HTR-8/SVneo (cell line): ENCODE measurements at places on chromosomes 16 and 17.

- DNase-seq = no peak
Measured at GRCh38 chr16:51621610-51622009, 470.5 kb upstream of the SALL1 start.

DNA sequence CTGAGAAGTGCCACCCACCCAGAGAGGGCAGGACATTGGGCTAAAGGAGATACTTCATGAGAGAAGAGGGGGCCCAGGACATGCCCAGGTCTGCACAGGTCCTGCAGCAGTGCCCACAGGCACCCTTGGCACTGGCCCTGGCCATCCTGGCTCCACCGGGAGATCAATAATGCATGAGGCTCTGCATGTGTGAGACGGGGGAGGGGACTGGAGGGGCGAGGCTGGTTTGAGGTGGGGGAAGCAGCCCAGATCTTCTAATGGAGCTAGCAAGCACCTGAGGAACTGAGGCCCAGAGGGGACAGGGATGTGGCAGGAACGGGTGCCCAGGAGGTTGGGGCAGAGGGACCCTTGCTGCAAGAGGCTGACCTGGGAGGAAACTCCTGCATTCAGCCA lies 567 bp downstream of the OSBPL7 start:
- DNase-seq = no peak

- no peak for DNase-seq
Measured at GRCh38 chr16:78705694-78706093, 606.2 kb downstream of the WWOX start.

- DNase-seq = no peak
Measured at GRCh38 chr16:55082591-55082976, 151.9 kb downstream of the IRX5 start.

DNA sequence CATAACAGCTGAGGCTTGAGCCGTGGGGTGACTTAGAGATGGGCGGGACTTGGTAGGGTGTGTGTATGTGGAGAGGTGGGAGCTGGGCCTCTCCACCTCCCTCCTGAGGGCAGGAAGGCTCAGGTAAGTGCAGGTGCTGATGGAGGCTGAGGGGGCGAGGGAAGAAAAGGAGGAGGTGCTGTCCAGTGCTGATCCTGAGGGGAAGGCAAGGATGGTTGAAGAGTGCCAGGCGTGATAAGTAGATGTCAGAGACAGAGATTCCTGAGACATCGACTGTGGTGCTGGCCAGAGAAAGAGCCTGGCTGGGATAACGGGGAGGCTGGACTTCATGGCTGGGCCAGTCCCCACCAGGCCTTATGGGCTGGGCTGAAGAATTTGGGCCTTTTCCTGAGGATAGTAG lies 159.1 kb downstream of the SDK2 start:
- DNase-seq = no peak

DNA sequence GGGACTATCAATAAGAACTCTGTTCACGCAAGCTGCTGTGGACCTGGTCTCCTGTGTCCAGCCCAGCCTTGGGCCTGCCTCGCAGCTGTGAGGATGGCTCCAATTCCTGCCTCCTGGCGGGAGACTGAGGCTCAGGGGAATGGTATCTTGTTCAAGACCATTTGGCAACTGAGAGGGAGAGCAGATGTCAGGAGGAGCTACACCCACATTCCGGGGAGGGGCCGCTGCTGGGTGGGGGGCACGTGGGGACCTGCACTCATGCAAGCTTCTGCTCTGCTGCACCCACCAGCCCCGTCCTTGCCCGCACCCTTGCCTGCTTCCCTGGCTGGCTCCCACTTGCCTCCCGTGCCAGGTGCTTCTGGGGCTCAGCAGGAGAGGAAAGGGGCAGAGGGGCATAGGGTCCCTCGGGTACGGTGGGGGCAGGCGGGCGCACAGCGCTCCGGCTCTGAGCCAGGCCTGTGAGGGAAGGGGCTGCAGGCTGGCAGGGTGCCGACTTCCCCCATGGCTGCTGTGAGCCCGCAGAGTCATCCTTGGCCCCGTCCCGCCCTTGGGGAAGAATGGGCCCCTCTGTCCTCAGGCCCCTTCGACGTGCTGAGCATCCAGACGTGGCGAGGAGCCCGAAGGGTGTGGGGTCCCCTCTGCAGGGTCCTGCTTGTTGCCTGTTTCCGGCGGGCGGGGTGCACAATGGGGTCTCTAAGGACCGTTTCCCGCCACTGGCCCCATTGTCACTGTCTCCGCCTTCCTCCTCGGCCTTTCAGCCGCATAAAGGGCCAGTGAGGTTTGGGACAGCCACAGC lies 2.7 kb downstream of the METRN start:
- DNase-seq = no peak

DNA sequence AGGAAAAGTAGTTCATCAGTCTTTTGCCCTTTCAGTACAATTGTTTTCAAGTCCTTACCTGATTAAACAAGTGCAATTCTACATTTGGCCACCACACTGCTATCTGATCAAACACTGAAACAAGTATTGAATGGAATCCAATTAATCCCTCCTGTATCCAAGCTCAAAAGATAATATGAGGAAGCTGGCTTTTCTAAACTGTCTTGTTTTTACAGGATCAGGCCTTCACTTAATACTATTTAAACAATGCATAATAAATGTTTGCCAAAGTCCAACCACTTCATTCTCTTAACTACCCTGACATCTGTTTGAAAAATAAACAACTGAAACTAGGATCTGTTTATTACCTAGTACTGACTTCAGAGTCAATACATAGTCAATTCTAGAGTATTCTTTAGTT lies 131.6 kb downstream of the MRTFB start:
- DNase-seq = no peak

DNA sequence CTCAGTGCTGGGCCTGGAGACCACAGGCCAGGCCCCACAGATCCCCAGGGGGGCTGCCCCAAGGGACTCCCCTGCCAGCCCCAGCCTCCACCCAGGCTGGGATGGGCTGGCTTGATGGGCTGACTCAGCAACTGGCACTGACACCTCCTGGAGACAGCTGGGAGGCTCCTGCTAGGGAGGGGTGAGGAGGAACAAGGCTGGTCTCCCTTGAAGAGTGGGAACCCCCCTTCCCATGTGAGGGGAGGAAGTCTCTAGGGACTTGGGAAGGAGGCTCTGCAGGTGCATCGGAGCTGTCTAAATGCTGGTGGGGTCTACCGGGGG lies 10.4 kb downstream of the NHERF1 start:
- DNase-seq = no peak

GRCh38 chr17:17028059-17028877 lies 14.0 kb upstream of the MPRIP start:
- DNase-seq = peak; percentile 99

DNA sequence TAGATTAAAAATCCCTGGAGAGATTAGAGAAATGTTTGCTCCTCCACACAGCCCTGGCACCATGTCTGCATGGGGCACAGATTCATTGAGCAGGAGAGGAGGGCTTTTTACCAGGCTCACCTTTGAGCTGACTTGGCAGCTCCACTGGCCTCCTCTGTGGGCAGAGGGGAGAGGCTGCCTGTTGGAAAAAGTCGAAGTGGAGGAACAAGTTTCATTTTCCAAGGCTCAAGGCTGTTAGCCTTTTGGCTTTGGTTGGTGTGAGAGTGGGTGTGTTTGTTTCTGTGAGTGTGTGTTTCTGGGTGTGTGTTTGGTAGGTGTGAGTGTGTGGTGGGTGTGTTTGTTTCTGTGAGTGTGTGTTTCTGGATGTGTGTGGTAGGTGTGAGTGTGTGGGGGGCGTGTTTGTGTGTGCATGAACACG lies 5.6 kb downstream of the TMEM238L start:
- no peak for DNase-seq

- no peak for DNase-seq
Measured at GRCh38 chr17:72938482-72938881, 154.0 kb downstream of the SLC39A11 start.

DNA sequence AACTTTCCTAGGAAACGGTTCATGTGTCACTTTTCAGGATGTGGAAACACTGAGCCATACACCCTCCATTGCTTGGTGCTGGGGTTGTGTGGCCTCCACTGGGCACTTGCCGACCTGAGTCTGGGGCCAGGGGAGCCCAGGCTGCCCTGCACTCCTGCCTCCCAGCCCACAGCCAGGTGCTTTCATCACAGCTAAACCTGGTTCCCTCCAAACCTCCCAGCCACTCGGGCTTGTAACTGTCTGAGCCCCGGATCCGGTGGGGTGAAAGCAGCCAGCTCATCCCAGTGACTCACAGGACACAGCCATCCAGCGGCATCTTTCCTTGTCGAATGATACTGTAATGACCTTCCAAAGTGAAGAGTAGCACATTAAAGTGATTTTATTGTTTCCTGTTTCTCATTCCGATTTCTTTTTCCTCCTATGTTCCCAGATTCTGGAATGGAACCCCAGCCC lies 19.8 kb downstream of the CARHSP1 start:
- peak; percentile 74 for DNase-seq

DNA sequence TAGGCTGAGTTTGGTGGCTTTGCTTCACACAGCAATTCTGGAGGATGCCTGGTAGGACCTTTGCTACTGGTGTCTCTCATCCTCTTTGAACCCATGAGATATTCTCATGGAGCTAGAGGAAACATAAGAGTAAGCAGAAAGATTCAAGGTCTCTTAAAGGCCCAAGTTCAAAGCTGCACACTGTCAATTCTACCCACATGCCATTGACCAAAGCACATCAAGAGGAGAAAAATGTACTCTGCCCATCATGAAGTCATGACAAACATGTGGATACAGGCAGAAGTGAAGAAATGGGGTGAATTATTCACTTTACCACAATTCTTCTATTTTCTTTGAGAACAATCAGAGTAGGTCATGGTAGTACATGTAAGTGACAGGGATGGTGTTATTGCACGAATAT lies 13.1 kb downstream of the SKA2 start:
- DNase-seq = no peak

DNA sequence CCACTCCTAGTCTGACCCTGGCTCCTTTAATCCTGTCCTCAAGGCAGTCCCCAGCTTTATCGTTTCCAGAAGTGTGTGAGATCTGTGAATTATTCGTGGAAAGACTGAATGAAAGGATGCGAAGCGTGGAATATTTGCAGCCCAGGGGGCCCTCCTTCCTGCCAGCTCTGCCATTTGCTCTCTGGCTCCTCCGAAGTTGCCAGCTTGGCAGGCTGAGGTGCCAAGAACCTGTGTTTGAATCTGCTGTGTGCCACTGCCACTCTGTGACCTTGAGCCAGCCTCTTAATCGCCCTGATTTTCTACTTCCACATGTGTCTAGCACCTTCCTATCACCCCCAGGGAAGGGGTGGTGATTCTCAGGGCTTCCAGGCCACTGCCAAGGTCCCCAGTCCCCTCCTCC lies 10.8 kb downstream of the TBKBP1 start:
- DNase-seq = no peak
